ENCODE measurements at places on chromosomes 6 and 20. TPM values are rescaled to one million over a fixed set of nuclear protein-coding genes. Genes with fewer than 3 reads are reported as not detected.

The TBPL1 gene
- total RNA-seq: 0.45 TPM

The OOEP gene
- not detected for total RNA-seq

The MAFB gene
- total RNA-seq: 22.9 TPM

The BPIFB3 gene
- not detected for total RNA-seq

The KCNK15 gene
- total RNA-seq: 1.5 TPM

The DPPA5 gene
- total RNA-seq: not detected

The TNNC2 gene
- total RNA-seq: 4.9 TPM

The GSTA3 gene
- not detected for total RNA-seq
